ENCODE measurements at places on chromosomes 16 and 17.

GRCh38 chr17:69749911-69750310, 325.1 kb upstream of the KCNJ16 start:
- H3K36me3 ChIP-seq: no peaks in the 10 kb centered on the region
- H3K4me3 ChIP-seq: no peak overlapping the region
- no peak overlapping the region for H3K27ac ChIP-seq
- no peak for DNase-seq
- no peaks in the 10 kb centered on the region for H3K27me3 ChIP-seq

DNA sequence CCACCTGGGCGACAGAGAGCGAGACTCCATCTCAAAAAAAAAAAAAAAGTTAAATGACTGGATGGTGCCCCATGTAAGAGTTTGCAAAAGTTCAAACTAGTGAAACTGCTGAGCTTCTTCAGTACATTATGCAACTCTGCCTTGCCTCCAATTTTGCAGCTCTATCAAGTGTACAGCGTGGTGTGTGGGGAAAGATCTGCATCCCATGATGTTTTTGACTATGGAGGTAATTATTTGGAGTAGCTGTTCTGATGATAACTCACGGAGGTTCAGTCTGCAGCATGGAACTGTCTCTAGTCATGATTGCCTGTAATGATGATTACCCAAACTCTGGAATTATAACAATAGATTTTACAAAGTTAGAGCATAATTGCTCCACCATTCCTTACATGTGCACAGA, 149.6 kb downstream of the PITPNC1 start:
- no peak overlapping the region for H3K4me3 ChIP-seq
- H3K4me1 ChIP-seq: peaks cover 24% of the 10 kb centered on the region
- no peak for DNase-seq
- no peaks in the 10 kb centered on the region for H3K36me3 ChIP-seq
- H3K27me3 ChIP-seq: no peaks in the 10 kb centered on the region
- H3K27ac ChIP-seq: no peak overlapping the region

GRCh38 chr17:38746004-38746848, 1.9 kb downstream of the PCGF2 start:
- peak overlapping the region; percentile 95 for H3K4me3 ChIP-seq
- no peaks in the 10 kb centered on the region for H3K4me1 ChIP-seq
- no peak for DNase-seq
- H3K27me3 ChIP-seq: no peaks in the 10 kb centered on the region

DNA sequence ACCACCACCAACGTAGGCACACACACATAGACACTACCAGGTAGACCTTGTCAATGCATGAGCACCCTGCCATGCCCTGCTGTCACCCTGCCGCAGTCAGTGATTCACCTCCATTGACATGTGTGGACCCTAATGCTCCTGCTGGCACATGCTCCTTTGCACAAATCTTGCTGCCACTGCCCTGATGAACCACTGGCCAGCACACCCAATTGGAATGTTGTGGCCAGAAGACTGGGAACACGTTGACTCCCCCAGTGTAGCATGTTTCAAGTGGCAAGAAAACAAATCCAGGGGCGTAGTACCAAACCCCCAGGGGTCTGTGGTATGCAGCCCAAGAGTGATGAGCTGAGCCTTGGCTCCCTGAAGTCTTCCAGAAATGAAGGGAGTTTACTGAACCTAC, 486.4 kb upstream of the KIF2B start:
- no peaks in the 10 kb centered on the region for H3K4me1 ChIP-seq
- no peak overlapping the region for H3K4me3 ChIP-seq
- DNase-seq: no peak
- no peaks in the 10 kb centered on the region for H3K36me3 ChIP-seq

DNA sequence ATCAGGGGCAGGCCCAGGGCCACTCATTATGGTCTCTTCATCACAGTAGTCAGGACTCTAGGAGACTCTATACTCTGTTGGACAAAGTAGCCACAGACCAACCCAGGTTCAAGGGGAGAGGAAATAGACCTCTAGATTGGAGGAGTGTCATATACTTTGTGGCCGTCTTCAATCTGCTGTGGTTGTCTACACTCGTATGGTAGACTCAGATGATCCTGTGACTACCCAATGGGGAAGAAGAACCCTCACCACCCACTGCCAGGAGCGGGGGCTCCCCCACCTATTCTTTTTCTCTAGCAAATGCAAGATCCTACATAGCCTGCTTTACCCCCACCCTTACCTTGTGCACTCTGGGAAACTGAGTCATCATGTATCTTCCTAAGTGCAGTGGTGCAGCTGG, 80.5 kb downstream of the KSR1 start:
- H3K4me1 ChIP-seq: peaks cover 32% of the 10 kb centered on the region
- H3K4me3 ChIP-seq: no peak overlapping the region
- H3K27ac ChIP-seq: no peak overlapping the region
- H3K27me3 ChIP-seq: no peaks in the 10 kb centered on the region

- H3K4me1 ChIP-seq: peaks cover 11% of the 10 kb centered on the region
- H3K36me3 ChIP-seq: no peaks in the 10 kb centered on the region
- H3K27me3 ChIP-seq: no peaks in the 10 kb centered on the region
- no peak overlapping the region for H3K27ac ChIP-seq
Measured at GRCh38 chr17:72967277-72967970, 125.1 kb downstream of the SLC39A11 start.

DNA sequence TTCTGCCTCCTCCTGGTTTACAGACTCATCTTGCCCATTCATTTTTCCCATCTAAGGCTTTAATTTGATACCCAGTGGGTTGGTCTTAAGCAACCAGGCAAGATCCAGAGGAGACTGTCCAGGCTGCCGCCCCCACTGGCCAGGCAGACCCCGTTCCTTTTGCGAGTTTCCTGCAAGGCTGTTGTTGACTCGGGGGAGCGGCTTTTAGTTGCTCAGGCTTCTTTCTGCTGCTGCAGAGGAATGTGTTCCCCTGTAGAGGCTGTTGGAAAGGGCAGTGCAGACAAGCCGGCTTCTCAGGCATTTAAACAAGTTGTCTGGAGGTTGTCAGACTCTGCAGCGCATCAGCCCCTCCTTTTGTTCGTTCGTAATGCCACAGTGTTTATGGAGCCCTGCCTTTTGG, 231.2 kb downstream of the PRKCA start:
- H3K27me3 ChIP-seq: no peaks in the 10 kb centered on the region
- H3K36me3 ChIP-seq: no peaks in the 10 kb centered on the region

DNA sequence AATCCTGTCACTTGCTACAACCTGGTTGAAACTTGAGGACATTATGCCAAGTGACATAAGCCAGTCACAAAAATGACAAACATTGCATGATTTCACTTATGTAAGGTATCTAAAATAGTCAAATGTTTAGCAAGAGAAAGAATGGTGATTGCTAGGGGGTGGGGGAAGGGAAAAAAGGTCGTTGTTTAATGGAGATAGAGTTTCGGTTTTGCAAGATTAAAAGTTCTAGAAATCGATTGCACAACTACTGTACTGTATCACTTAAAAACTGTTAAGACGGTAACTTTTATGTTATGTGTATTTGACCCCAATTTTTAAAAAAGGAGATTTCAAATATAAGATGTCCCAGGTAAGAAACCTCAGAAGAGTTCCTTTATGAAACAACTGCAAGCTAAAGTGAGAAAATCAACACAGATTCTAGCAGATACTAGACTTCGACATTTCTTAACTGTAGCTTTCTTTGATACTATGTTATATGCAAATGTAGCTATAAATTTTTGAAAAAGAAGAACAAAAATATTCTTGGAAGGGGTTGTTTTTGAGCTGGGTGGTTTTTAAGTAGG, 5.9 kb downstream of the MEOX1 start:
- DNase-seq: no peak
- H3K4me1 ChIP-seq: no peaks in the 10 kb centered on the region
- H3K4me3 ChIP-seq: no peak overlapping the region
- peak overlapping the region; percentile 23 for H3K27ac ChIP-seq
- no peaks in the 10 kb centered on the region for H3K27me3 ChIP-seq
- H3K36me3 ChIP-seq: no peaks in the 10 kb centered on the region

DNA sequence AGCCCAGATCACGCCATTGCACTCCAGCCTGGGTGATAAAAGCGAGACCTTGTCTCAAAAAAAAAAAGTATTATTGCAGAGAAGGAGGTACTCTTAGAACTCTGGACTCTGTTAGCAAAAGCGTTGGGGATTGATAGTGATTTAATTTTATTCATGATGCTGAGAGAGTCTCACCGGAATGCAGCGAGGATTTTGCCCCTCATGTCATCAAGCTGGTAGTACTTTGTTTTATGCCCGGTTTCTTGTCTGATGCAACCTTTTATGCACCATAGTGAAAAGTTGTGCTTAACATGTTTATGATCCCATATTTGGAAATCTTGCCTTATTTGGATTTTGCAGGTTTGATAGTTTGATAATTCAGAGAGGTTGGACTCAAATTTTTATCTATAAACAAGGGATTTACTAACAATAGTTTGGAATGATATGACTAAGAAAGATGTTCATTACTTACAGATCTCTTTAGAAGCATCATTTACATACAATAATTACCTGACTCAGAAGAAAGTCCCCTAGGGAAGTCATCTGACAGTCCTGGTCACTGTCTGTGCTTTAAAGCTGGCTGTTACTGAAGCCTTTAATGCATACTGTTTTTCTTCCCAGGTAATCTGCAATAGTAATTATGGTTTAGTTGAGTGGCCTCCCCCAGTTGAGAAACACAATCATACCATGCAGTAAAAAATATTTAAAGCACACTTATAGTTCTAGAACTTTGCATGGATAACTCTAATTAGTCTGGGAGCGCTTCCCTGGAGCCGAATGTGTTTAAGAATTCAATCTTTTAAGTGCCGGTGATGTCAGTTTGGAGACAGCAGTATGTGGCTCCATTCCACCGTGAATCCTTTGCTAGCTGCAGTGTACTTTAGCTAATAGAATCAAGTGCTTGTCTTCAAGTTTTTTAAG, 120.9 kb downstream of the PRKCA start:
- no peaks in the 10 kb centered on the region for H3K4me1 ChIP-seq
- H3K36me3 ChIP-seq: no peaks in the 10 kb centered on the region
- H3K27me3 ChIP-seq: no peaks in the 10 kb centered on the region
- H3K27ac ChIP-seq: no peak overlapping the region
- no peak for DNase-seq

GRCh38 chr16:8407351-8407750, 183.0 kb downstream of the TMEM114 start:
- DNase-seq: no peak
- H3K27me3 ChIP-seq: no peaks in the 10 kb centered on the region
- no peak overlapping the region for H3K27ac ChIP-seq
- no peak overlapping the region for H3K4me3 ChIP-seq

Data from right atrium auricular region (tissue), 2 donors.